CD8-positive, alpha-beta T cell (primary cell): ENCODE measurements at places on chromosomes 11 and 22.

DNA sequence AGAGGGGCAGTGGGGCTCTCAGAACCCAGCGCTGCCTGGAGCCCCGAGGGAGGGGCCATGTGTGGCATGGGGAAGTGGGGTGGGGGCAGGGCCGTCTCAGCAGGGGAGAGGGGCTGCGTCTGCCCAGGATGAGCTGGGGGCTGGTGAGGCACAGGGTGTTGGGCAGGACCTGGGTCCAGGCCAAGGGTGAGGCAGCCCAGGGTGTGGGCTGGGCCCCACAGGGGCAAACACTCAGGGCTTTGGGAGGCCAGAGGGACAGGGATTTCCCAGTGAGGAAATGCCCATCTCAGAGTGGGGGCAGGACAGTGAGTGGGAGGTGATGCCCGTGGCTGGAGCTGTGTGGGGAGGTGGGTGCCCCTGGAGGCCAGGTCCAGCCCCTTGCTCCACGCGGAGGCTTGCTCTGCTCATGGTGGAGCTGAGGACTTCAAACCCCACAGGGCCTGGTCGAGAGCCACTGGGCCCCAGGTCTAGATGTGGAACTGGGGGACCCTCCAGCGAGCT is 5.4 kb downstream of the PLXNB2 start:
- DNase-seq, result no peak

DNA sequence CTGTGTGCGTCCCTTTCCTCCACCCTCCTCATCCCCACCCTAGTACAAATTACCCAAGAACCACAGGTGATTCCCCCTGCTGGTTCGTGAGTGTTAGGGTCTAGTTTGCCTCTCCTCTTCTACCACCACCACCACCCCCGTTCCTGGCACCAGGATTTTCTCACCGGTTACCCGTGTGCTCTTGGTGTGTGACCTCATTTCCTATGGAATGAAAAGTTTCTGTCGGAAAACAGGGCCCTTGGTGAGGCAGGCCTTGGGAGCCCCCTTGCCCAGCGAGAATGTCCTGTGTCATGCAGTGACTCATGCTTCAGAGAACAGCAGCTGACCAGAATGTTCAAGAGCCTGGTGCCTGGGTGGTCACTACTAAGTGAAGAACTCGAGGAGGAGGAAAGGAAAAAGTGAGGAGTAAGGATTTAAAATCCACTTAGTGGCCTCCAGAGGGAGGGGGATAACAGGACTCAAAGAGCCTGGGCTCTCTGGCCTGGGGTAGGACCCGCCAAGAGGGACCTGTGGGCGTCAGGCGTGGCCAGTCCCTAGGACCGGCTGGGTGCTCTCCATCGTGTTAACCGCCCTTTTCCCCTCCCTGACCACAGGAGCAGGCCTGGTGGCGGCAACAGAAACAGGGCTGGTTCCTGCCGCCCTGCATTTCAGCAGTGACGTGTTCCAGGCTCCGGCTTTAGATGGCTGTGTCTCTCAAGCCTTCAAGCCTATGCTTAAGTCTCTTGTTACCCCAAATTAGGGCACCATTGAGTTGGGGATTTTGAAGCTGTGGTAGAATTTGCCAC is 30.2 kb downstream of the C22orf31 start:
- DNase-seq, result no peak

DNA sequence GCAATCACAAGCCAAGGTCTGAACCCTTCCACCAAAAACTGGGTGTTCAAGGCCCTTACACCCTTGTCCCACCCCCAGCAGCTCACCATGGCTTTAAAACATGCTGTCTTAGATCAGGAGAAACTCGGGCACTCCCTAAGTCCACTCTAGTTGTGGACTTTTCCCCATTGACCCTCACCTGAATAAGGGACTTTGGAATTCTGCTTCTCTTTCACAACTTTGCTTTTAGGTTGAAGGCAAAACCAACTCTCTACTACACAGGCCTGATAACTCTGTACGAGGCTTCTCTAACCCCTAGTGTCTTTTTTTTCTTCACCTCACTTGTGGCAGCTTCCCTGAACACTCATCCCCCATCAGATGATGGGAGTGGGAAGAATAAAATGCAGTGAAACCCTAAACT is 15.0 kb downstream of the HTR3A start:
- no peak for DNase-seq

- DNase-seq, result no peak
These were observed 75.3 kb downstream of the C22orf31 start for GRCh38 chr22:28986366-28986765.

DNA sequence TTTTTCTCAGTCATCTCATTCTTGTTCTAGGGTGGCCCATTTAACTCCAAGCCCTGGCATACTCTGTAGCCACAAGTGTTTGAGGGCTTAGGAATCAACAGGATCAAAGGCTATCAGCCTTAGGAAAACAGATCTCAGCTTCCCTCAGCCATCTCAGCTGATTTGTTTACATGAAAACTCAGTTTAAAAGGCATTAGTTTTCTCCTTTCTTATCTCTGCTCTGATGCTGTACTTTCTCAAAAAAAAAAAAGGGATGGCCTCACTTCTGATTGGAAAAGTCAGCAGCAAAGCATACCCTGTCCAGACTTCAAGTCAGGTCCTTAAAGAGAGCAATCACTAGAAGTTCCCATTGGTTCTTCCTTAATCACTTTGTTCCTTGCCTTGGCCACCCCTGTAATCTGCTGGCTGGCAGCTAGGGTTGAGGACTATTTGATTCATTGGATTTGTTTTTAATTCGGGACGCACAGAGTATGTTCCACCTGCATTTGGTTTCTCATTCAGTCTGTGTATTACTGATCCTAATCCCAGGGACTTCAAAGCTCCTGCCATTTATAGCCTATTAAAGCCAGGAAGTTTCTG is 102.8 kb downstream of the EXT2 start:
- DNase-seq, result no peak

DNA sequence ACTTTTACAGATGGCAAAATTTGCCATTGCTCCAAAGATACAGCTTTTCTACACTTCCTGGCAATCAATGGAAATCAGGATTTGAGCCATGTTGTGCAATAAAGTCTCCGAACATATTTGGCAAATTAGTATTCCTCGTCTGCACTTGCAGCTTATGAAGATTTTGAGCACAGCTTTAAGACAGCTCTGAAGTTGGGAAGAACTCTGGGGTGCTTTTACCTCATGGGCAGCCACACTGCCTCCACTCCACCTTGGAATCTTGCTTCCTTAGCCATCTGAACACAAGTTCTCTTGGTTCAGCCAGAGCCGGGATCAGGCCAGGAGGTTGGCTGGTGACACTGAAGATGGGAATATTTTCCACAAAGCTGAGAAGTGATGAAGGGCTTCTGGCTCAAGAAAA is 191.2 kb downstream of the CWF19L2 start:
- DNase-seq, result no peak

DNA sequence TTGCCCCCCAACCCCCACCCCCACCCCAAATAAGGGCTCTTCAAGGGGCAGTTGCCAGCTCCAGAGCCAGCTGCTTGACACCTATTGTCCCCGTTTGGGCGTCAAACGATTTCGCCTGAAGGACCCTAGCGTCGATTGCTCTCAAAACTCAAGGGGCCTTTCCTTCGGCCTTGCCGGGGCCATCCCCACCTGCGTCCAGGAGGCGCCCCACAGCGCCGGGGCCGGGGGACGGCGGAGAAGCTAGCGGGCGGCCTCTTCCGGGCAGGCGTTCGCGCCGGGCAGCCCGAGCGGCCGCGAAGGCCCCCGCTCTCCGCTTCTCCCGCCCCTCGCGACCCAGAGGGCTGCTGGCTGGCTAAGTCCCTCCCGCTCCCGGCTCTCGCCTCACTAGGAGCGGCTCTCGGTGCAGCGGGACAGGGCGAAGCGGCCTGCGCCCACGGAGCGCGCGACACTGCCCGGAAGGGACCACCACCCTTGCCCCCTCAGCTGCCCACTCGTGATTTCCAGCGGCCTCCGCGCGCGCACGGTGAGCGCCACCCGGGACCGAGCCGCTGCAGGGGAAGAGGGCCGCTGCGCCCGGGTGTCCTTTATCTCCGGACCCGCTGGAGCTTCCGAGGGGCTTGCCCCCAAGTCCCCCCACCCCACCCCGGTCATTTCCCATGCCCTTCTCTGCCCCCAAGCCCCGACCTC is at the start of gene CAPRIN1:
Gene CAPRIN1, plus strand, starts transcription at position 383 of the 687 bp plus-strand sequence. CDS start 690 bp downstream, outside the sequence.
- DNase-seq, result peak; percentile 83

DNA sequence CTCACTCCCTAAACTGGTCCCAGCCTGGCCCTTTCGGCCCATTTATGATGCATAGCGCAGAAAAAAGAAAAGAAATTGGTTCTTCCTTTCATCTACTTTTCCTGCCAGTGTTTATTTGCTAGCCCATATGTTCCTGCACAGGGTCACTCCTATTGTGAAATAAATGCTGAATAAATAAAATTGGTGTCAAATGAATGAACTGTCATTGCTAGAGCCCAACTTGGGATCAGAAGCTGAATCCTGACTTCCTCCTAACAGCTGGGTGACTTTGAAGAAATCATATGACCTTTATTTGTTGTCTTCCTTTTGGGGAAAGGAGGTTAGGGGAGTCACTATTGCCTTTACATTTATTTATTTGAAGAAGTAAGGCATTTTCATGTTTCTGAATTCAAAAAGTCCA is 92.0 kb downstream of the PRR5L start:
- no peak for DNase-seq

- DNase-seq, result no peak
These were observed 887.3 kb upstream of the TENM4 start for GRCh38 chr11:80327956-80328614.

- DNase-seq, result no peak
These were observed 71.7 kb upstream of the FAR1 start for GRCh38 chr11:13596611-13597326.

- peak; percentile 8 for DNase-seq
These were observed 728 bp upstream of the POGLUT3 start for GRCh38 chr11:108498816-108499408.

GRCh38 chr22:50341977-50342650 is 1.0 kb upstream of the PPP6R2 start:
- peak; percentile 78 for DNase-seq

DNA sequence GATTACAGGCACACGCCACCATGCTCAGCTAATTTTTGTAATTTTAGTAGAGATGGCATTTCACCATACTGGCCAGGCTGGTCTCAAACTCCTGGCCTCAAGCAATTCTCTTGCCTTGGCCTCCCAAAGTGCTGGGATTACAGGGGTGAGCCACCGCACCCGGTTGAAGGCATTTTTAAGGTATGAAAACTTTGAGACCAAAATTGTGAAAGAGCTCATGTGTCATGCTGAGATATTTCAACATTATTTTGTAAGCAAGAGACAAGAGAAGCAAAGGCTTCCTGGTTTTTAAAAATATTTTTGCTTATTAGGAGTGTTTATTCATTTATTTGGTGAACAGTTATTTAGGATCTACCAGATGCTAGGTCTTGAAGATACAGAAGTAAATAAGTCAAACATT is 6.8 kb downstream of the NHERF4 start:
- DNase-seq, result no peak

GRCh38 chr11:130636722-130637464 is 188.4 kb downstream of the ADAMTS15 start:
- no peak for DNase-seq

DNA sequence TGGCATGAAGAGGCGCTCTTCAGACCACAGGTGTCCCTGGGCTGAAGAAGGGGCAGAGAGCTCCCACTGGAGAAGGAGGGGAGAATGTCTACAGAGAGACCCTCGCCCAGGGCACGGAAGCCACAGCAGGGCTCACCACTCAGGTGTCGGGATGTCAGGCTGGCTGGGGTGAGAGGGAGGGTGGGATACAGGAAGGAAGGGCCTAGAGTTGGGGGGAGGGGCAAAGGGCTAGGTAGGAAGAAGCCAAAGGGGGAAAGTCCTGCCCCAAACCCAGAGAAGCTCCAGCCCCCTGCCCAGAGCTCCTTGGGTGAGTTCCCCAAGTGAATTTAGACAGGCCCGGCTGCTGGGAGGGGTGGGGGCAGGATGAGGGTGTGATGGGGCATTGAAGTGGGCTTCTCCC is 232.0 kb downstream of the CEP164 start:
- no peak for DNase-seq

DNA sequence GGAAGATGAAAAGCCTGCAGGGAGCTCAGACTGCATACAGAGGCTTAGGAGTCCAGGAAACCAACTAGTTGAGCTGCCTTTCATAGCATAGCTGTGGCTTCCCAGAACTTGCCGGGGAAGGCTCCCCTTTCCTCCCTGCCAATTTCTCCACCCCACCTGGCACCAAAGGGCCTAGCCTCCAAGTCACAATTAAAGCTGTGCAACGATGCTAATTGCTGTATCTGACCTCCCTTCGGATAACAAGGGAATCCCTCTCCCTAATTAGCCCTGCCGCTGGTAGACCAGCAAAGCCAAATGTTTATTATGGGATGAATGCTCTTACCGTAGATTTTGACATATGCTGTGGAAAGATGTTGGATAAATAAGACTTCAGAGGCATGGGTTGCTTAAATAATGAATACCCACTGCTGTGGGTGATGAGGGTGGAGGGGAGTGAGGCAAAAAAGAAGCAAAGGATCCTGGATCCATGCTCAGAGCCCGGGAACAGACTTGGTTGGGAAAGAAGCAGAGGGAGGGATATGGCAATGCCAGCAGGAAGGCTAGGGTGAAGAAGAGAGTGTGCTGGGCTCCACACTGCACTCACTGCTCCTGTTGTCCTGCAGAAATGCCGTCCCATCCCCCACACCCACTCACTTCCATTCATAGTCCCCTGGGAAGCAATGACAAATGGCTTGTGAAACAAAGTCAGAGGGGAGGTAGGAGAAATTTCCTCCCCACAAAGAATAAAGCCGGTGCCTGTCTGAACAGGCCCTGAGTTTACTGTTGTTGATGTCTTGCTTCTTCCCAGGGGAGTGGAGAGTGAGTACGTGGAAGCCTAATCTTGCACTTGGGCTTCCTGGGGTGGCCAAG is 608.1 kb upstream of the CADM1 start:
- DNase-seq, result no peak

DNA sequence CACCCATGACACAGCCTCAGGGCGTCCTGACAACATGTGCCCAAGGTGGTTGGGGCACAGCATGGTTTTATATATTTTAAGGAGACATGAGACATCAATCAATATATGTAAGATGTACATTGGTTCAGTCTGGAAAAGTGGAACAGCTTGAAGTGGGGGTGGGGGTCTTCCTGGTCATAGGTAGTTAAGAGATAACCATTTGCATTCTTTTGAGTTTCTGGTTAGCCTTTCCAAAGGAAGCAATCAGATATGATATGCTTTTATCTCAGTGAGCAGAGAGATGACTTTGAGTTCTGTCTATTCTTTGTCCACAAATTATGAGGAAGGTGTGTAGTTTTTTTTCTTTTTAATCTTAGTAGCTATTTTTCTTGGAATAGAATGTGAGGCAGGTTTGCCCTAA is 10.1 kb upstream of the ANAPC15 start:
- DNase-seq, result no peak

- DNase-seq, result no peak
These were observed at the start of gene SYT12 for GRCh38 chr11:67022961-67023956. TSS of gene SYT12 (plus strand) at chr11:67023134. CDS start at chr11:67030145, 7,011 bp downstream.

GRCh38 chr11:65576232-65576866 is 496 bp downstream of the EHBP1L1 start:
- DNase-seq, result no peak

GRCh38 chr11:23727794-23728193 is 769.1 kb upstream of the LUZP2 start:
- DNase-seq, result no peak

GRCh38 chr22:19998232-19998951 is 18.2 kb downstream of the ARVCF start:
- no peak for DNase-seq

- DNase-seq, result no peak
These were observed 25.8 kb upstream of the P2RY2 start for GRCh38 chr11:73192272-73192671.
